Right ventricle myocardium superior (tissue), 1 donor: ENCODE measurements at places on chromosomes 2 and 18.

- no peak for DNase-seq
These were observed 1.7 kb upstream of the CELF4 start for GRCh38 chr18:37567061-37567993.

DNA sequence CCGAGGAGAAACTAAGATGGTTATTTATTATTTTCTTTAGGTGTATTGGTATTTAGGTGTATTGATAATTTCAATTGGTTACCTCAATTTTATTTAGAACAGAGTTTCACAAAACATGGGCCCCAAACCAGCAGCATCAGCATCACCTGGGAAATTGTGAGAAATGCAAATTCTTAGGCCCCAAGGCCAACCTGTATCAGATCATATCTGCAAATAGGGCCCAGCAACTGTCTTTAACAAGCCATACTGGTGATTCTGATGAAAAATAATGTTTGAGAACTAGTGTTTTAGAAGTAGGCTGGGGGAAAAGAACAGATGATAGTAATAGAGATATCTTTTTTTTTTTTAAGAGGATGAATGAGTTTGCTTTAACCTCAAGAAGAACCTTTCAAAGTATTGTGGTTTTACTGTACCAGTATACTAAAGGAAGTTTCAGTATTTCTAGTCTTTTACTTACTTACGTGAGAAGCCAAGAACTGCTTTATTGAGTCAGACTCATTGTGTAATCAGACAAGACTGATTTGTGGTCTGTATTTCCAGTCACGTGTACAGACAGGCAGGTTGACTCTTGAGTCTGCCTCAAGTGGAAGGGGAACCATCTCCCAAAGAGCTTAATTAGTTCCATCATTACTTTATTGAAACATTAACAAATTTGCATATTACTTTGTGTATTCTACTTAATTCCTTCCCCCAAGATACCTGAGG is 60.4 kb upstream of the GAREM1 start:
- no peak for DNase-seq

- peak; percentile 77 for DNase-seq
These were observed 1.2 kb downstream of the ST3GAL5 start for GRCh38 chr2:85887566-85888019.

- DNase-seq: peak; percentile 77
These were observed 35.2 kb downstream of the HS1BP3 start for GRCh38 chr2:20615466-20616241.
